ENCODE measurements at places on chromosomes 1 and 21. TPM values are rescaled to one million over a fixed set of nuclear protein-coding genes. Genes with fewer than 3 reads are reported as not detected.

DNA sequence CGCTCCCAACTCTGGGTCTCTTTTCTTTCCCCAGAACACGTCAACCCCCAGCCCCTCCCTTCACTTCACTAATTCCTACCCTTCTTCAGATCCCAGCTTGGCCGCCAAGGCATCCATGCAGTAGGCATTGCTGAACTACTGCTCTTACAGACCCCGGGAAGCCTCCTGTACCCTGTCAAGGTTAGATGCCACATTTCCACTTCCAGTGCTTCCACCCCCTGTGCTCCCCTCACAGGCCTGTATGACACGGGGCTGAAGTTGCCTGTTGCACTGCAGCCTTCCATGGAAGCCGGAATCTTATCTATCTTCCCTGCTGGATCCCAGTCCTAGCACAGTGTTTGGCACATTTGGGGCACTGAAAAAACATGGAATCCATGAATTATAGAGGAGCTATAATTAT, 99.0 kb upstream of the SOD1 start:
- DNase-seq = no peak

GRCh38 chr1:91777630-91778300, 108.2 kb downstream of the TGFBR3 start:
- DNase-seq = no peak

Gene DTL
- polyA plus RNA-seq = 16.9 TPM

GRCh38 chr1:182713939-182714338, 29.6 kb upstream of the RGS8 start:
- DNase-seq = no peak

GRCh38 chr1:211648980-211649934, 26.2 kb downstream of the NEK2 start:
- DNase-seq = no peak
